ENCODE measurements at places on chromosomes 7 and 10.

- DNase-seq = no peak
Observed at GRCh38 chr10:6217611-6218010, 14.9 kb downstream of the PFKFB3 start.

GRCh38 chr10:126592901-126593300, 77.6 kb downstream of the C10orf90 start:
- DNase-seq = no peak

GRCh38 chr7:21221130-21221529, 206.8 kb upstream of the SP4 start:
- DNase-seq = no peak

GRCh38 chr10:1392127-1392526, 335.9 kb downstream of the WDR37 start:
- DNase-seq = no peak

GRCh38 chr10:85548034-85548433, 818.6 kb downstream of the GRID1 start:
- peak; percentile 35 for DNase-seq

GRCh38 chr7:46157404-46157803, 236.3 kb upstream of the IGFBP3 start:
- DNase-seq = no peak

DNA sequence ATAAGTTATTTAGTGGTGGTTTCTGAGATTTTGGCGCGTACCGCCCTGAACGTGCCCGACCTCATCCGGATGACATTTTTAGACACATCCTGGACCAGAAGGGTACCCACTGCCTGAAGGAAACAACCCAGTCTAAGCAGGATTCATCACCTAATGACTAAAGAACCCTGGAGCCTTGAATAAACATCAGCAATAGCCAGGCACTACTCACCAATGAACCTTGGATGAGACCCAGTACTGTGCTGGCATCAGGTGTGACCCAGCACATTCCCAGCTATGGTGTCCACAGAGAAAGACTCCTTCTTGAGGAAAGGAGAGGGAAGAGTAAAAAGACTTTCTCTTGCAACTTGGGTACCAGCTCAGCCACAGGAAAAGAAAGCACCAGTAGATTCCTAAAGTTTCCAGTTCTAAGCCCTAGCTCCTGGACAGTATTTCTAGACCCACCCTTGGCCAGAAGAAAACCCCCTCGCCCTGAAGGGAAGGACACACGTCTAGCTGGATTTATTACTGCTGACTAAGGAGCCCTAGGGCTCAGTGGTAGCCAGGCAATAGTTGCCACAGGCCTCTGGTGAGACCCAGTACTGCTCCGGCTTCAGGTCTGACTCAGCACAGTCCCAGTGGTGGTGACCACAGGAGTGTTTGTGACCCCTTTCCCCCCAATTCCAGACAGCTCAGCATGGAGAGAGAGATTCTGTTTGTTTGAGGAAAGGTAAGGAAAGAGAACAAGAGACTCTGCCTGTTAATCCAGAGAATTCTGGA, 32.5 kb downstream of the ZNF277 start:
- no peak for DNase-seq

GRCh38 chr10:16182144-16182543, 254.7 kb upstream of the PTER start:
- DNase-seq = no peak

GRCh38 chr10:115056186-115056585, 37.0 kb upstream of the ATRNL1 start:
- no peak for DNase-seq

DNA sequence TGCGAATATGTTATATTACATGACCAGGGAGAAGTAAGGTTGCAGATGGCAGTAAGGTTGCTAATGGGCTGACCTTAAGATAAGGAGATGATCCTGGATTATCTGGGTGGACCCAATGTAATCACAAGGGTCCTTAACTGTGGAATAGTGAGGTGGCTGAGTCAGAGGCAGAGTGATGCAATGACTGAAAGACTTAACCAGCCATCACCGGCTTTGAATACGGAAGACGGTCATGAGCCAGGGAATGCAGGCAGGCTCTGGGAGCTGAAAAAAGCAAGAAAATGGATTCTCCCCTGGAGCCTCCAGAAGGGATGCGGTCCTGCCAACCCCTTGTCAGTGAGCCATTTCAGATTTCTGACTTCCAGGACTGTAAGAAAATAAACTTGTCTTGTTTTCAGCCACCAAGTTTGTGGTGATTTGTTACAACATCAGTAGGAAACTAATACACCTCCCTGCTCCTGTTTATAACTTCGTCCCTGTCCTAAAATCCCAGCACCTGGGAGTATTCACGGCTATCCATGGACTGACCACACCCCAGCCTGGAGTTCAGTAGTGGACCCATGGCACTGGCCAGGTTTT, 4.6 kb upstream of the C10orf95 start:
- DNase-seq = no peak

DNA sequence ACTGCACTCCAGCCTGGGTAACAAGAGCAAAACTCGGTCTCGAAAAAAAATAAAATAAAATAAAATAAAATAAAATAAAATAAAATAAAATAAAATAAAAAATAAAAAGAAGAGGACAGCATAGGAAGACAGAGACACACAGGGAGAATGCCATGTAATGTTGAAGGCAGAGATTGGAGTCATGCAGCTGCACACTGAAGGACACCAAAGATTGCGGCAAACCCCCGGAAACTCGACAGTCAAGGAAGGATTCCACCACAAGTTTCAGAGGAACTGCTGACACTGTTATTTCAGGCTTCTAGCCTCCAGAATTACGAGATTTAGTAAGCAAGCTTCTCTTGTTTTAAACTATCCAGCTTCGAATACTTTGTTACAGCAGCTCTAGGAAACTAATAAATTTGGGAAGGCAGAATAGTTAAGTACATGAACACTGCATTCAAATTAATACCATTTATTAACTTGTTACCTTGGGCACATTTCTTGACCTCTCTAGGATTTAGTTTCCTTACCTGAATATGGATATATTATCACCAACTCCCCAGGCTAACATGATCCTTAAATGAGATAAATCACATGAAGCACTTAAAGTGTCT, 9.5 kb downstream of the CPED1 start:
- DNase-seq = no peak

GRCh38 chr10:122181876-122182275, 89.2 kb upstream of the BTBD16 start:
- no peak for DNase-seq

DNA sequence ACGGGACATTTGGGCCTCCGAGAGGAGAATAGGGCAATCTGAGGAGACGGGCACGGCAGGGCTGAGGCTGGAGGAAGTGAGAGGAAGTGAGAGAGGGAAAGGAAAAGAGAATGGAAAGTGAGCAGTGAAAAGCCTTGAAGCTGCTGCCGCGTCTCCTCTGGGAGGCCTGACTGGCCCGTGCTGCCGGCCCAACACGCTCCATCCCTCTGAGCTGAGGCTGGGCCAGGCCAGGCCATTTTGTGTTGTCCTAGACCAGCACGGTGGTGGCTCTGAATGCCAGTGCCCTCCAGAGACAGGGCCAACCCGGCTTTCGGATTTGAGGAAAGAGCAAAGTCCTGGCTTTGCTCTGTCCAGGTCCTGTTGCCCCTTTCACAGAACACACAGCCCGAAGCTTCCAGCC, 361.1 kb upstream of the SHH start:
- DNase-seq = no peak

GRCh38 chr7:105367458-105367857, 21.3 kb downstream of the SRPK2 start:
- DNase-seq = no peak

GRCh38 chr7:133099633-133100286, 17.9 kb upstream of the CHCHD3 start:
- DNase-seq = no peak

DNA sequence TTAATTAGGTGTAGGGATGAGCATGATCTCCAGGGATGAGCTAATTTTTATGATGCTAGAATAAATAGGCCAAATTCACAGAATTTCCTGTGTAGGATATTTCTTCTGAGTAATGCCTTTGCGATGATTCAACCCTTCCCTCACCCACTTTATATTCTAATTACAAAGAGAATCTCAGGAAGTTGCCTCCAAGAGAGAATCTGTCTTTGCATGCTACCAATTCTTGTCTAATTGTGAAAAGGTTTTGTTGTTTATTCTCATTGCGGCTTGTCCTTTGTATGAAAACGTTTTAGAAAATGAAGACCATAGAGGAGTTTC, 6.3 kb downstream of the C7orf57 start:
- DNase-seq = no peak

GRCh38 chr7:36969376-36969775, 245.1 kb upstream of the AOAH start:
- DNase-seq = no peak

GRCh38 chr10:89555688-89556445, 20.5 kb upstream of the SLC16A12 start:
- DNase-seq = no peak

GRCh38 chr7:39645482-39646407, 22.4 kb downstream of the RALA start:
- no peak for DNase-seq

DNA sequence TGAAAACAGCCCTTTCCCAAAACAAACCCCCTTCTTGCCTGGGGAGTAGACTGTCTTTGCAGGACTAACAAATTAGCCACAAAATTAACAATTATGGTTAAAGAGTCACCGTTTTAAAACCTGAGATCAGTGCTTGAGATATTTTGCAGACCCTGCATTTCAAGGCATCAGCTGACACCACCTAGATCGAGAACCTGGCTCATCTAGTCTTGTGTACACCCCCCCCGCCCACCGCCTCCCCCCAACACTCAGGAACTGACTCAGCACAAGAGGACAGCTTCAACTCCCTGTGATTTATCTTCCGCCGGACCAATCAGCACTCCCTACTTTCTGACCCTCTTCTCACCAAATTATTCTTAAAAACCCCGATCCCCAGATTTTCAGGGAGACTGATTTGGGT, 737.1 kb downstream of the PHTF2 start:
- no peak for DNase-seq

DNA sequence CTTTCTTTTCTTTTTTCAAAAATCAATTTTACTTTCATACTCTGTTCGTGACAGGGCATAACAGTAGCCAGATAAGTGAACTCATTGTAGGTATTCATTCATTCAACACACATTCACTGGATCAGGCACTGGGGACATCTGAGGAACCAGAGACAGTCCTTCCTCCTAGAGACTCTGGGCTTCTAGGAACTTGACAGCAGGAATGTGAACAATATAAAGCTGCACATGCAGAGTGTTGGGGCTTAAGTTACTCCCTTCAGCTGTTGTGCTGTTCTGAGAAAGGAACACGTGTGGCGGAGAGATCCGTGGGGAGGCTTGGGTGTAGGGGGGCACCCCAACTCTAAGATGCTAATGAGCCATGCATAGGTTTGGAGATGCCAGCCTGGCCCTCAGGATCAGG, 120.4 kb downstream of the PKD1L1 start:
- DNase-seq = no peak

GRCh38 chr7:28419716-28420115, 7.4 kb downstream of the CREB5 start:
- no peak for DNase-seq

DNA sequence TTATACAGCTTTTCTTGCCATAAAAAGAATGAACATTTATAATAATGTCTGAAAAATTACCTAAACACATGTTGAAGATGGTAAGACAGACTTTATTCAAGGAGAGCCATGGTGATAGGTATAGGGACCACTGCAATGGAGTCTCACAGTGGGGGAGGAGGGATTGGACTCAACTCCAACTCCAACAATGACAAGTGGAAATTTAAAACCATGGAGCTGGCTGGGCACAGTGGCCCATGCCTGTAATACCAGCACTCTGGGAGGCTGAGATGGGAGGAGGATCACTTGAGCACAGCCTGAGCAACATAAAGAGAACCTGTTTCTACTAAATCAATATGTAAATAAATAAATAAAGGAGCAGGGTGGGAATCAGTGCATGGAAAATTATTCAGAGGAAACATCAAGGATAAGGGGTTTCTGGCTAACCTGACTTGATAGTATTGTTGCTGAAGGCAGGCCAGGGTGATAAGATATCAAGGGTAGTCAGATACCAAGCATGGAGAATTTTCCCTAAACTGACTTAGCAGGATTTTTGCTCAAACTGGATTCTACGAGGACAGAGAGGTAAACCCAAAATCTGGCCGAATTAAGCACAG, 19.5 kb upstream of the MICU1 start:
- no peak for DNase-seq

DNA sequence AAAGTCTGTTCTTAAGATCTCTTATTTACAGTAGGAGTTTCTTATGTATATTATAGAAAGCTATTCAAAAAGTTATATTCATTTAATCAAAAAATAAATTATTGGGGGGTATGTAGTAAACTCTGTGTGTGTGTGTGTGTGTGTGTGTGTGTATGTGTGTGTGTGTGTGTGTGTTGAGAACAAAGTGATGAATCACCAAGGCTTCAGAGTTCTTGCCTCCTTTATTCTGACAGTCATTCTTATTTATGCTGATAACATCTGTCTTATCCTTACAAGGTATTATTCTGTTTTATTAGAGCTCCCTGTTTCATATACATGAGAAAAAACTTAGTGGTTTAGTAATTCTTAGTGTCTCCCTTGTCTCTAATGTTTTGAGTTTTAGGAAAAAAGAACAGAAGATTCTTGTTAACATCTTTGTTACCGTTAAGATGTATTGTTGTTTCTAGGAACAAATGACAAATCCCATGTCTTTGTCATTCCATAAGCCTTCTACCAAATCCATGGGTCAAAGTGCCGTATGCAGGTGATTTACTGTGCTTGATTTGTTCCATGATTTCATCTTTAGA, 424.0 kb downstream of the EXOC4 start:
- no peak for DNase-seq

DNA sequence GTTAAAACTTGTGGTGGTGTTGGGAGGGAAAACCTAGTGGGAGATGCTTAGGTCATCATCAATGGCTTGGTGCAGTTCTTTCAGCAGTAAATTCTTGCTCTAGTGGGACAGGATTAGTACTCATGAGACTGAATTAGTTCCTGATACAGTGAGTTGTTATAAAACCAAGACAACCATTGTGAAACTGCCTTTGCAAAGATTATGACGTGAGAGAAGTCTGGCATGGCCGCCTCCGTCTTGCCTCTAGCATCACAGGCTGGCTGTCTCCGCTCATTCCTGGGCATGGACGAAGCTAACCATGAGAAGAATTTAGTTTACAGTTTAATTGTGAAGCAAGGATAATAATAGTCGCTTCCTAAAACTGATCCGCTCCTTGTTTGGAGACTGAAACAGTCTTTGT, 186.4 kb downstream of the KIF20B start:
- no peak for DNase-seq

- no peak for DNase-seq
Observed at GRCh38 chr7:153948060-153948459, 104.1 kb upstream of the DPP6 start.

Measured in neuronal stem cell (in vitro differentiated cells).